NCI-H345 (cell line): ENCODE measurements at places on chromosomes 7 and 10.

DNA sequence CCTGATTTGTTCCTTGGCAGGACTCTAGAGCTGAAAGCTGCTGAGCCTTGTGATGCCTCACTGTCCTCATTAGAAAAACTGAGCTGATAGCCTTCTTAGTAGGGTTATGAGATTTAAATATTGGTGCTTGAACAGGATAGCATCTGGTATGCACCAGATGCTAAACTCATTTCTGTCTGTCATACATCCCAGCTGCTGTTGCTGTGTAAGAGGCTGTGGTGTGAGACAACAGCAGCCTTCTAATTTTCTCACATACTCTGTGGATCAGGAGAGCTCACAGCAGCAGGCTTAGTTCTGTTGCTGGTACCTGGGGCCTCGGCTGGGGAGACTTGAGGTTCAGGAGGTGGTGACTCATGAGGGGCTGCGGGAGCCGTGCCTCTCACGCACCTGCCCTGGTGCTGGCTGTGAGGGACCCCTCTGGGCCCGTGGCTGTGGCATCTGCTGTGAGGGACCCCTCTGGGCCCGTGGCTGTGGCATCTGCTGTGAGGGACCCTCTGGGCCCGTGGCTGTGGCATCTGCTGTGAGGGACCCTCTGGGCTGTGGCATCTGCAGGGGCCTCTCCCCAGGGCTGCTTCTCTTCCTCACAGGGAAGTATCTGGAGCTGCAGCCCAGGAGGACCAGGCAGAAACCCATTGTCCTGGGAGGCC lies 12.5 kb downstream of the DYNC2I1 start:
- no peak for DNase-seq

DNA sequence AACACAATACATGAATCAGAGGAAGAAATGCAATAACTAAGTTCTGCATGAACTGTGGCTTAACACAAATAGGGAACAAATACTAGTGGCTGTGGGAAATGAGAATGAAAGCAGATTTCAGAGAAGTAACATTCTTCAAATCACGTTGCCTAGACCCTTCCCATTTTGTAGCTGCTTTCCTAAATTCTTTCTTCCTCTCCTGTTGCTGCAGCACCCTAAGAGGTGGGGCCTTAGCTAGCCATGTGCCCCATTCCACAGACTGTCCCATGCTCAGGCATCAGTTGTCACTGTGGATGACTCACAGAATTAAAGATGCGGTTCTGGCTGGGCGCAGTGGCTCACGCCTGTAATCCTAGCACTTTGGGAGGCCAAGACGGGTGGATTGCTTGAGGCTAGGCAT lies 704.7 kb upstream of the C7orf33 start:
- no peak for DNase-seq

- DNase-seq: no peak
These were observed 39.3 kb downstream of the WDR37 start for GRCh38 chr10:1095498-1095897.

- DNase-seq: no peak
These were observed 167.3 kb downstream of the EGFR start for GRCh38 chr7:55185941-55186609.
